Stimulated activated CD8-positive, alpha-beta memory T cell treated with anti-CD3 and anti-CD28 coated beads, Interleukin-15, amount 100 ng/mL, for 4 hours (primary cell): ENCODE measurements at places on chromosomes 13 and 19.

DNA sequence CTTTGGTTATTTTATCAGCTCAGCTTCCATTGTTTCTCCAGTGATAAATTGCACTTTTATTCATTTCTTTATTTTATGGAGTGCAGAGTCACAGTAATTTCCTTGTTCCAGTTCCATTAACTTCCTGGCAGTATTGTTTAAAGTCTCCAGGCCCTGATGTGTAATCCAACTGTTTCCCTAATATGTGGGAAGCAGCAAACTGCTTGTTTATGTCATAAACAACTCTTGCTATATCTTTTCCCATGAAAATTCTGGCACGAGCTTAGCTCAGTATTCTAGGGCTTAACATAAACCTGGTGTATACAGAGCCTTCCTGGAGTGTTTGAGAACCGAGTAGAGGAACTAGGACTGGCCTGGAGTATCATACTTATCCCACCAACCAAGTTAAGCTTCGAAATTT is 83.5 kb upstream of the ARGLU1 start:
- no peak for DNase-seq

DNA sequence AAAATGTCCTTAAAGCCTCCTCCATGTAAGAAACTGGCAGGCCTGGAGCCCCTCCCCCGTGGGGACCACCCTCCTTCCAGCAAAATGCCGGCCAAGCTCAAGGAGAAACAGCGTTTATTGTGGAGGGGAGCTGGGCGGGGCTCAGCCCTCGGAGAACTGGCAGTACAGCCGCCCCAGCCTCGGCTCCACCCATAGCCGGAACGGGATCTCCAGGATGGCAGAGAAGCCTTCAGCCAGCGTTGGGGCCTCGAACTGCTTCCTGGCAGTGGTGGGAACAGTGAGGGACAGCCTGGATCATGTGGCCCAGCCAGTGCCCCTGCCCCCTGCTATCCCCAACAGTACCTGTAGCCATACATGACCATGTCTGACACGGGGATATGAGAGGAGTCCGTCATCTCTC is 6.3 kb downstream of the PNKP start:
- no peak for DNase-seq

DNA sequence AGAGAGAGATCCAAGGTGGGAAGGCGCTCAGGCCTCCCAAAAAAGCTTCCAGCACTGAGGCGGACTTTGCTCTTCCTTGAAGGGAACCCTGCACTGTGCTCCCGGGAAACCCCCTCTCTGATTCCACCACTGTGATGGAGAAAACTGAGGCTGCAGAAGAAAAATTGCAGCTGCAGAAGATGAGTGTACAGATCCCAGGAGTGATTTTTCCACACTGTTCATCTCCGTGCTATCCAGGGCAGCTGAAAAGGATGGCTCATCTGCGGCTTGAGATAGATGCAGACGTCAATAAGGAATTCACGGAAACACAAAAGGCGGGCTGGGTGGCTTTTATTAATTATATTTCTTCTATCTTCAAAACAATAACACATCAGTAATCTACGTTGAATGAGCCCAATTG is 26.2 kb downstream of the CCNE1 start:
- DNase-seq = no peak

- no peak for DNase-seq
Measured at GRCh38 chr19:56324436-56324835, 9.8 kb upstream of the ZSCAN5A start.
